ENCODE measurements at places on chromosomes 7 and 10.

DNA sequence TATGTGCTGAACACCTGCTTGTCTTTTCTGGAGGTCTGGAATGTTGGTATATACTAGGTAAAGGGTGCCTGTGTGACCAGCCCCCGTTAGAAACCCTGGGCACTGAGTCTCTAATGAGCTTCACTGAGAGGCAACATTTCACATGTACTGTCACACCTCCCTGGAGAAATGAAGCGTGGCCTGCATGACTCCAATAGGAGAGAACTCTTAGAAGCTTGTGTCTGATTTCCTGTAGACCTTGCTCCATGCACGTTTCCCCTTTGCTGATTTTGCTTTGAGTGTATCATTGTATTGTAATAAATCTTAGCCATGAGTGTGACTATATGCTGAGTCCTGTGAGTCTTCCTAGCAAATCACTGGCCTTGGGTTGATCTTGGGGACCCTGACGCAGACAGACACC is 82.8 kb downstream of the PPP1R3C start:
- DNase-seq = no peak

- no peak for DNase-seq
Observed at GRCh38 chr10:97574374-97575126, 2.0 kb downstream of the ANKRD2 start.

DNA sequence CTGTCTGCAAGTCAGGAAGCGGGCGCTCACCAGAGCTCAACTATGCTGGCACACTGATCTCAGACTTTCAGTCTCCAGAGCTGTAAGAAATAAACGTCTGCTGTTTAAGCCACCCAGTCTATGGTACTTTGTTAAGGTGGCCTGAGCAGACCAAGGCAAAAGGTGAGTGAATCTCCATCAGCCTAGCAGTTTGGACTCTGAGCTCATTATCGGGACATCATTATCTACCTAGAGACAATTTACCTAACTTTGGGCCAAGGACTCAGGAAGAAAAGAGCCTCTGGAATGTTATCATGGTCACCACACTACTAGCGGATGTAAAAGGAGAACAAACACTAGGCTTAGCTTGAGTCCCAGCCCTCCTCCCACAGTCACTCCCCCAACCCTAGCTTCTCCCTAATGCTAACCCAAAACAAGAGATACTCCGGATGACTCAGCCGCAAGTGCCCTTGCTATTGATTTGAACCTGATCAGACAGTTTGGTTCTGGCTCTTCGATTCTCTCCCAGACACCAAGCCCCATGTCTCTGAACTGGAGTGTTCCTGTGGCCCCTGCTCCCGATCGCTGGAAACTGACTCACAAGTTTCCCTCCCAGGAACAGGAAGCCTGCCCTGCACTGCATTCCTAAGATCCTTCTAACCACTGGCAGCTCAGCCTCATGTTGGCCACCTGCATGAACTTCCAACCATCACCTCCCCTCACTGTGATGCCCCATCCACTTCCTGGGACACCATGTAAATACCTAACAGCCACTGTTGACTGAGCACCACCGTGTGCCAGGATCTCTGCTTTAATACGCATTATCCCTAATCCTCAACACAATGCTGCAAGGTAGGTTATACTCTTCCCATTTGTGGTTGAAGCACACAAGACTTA is 34.5 kb downstream of the CREB3L2 start:
- no peak for DNase-seq

DNA sequence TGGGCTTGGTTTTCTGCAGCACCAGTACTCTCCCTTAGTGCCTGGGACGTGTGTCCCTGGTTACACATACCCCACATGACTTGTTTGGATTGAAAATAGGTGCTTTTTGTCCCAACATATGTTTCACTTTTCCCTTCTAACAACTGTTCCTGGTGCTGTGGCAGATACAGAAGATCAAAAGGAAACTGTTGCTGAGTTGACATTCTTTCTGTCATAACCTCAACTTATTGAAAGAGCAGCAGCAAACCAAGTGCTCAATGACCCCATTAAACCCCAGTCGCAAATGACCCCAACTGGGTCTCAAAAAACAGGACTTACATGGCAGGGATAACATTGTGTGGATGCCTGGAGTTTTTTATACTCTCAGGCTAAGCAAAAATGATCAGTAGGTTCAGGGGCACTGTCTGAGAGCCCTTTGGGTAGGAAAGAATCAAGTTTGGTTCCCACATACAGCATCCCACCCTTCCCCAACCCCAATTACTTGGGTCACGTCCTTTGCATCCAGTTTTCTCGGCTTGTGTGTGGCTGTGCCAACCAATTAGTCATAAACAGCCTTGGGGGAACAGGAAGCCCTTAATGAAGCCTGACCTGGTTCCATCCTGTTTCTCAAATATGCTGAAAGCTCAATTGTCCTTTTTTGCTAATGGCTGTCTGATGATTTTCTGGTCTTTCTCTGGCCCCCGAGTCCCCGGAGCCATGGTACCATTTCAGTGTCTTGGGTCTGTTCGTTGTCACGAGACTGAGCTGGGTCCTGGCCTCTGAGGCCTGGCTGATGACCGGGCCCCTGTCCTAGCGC is 4.9 kb downstream of the HKDC1 start:
- DNase-seq = no peak

- DNase-seq = no peak
Observed at GRCh38 chr10:132272231-132272971, 35.3 kb downstream of the STK32C start.

DNA sequence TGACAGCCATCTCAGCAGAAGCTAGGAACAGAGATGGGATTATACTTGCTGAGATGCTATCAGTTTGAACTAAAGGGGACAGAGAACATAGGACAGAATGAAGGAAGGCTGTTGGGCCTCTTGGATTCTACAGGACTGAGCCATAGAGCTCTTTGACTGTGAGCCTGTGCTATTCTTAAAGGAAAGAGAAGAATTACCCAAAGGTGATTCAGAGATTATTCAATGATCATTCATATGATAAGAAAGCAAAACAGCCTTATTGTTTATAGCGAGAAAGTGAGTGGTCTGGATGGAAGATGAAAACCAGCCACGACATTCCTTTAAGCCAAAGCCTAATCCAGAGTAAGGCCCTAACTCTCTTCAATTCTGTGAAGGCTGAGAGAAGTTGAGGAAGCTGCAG is 69.7 kb upstream of the NEUROD6 start:
- no peak for DNase-seq

DNA sequence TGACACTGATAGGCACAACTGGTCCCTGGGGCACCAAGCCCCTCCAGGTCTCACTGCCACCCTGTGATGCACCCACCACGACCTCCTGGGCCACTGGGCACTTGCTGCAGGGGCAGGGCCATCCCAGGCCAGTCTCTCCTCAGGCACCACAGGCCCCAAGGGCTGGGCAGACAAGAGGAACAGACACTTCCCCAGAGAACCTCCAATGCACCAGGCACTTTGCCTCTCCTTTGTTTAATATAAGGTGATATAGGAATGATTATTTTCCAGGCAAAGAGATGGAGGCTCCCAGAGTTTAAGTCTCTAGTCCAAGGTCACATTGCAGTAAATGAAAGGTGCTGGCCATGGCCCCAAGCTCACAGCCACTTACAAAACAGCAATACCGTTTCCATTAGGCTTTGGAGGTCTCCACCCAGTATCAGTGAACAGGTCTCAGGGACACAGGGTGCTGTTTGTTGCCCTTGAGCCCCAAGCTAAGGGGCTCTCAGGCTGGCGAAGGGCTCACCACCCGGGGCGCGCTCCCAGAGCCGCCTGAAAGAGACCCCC is 4.5 kb downstream of the DEPP1 start:
- DNase-seq = no peak

DNA sequence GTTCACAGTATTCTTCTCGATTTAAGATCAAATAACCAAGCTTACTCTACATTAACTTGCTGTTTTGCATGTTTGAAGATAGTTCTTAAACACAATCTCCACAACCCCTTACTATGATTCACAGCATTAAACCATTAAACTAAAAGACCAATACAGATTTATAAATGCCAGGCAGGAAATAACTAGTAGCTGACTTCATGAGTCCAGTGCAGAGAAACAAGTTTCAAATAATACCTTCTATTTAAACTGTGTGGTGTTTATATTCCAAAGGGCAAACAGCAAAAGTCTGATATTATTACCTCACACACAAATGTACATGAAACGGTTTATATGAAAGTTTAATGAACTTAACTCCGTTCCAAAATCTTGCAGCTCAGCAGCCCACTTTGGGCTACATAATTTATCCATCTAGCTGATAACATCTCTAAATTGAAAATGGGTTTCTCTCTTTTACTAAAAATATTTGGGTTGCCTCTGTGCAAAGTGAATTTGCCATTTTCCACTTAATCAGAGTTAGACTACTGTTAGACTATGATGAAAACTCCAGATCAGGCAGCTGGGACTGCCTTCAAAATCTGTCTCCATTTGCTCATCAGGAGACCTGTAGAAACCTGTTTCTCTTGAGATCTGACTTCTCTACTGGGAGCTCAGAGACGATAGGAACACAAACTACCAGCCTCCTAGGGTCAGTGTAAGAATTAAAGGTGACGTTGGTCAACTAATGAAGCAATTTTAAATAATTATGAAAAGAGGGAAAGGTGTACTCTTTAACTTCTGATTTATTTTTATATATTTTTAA is 287.3 kb downstream of the FZD1 start:
- DNase-seq = no peak

GRCh38 chr7:2713370-2713769 is 25.4 kb downstream of the AMZ1 start:
- DNase-seq = no peak

GRCh38 chr10:31352436-31353226 is 33.6 kb downstream of the ZEB1 start:
- DNase-seq = no peak

DNA sequence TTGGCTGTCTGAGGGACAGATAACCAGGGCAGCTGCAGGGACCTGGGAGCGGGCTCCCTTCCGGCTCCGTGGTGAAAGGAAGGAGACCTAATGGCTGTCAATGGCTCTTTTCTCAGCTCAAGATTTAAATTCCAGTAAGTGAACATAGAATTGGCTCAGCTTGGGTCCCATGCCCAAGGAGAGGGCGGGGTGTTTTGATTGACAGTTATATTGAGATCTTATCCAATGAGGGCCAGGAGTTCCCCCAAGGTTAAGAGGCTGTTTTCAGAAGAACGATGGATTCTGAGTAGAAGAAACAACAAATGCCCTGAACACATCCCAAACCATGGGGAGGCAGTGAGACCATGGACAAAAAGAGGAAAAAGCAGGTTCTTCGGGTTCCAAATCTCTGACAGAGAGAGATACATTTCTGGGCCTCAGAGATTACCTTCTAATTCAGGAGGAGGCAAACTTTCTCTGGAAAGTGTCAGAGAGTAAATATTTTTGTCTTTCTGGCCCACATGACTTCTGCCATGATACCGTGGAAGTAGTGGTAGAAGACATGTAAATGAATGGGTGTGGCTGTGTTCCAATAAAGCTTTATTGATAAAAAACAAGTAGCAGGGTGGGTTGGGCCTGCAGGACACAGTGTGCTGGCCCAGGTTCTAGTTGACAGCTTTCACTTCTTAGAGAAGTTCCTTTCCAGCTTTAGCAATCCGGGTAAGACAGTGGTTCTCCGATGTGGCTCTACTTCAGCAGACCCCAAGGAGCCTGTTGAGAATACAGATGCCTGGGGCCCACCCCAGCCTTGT is 219.6 kb downstream of the RPS24 start:
- DNase-seq = no peak

DNA sequence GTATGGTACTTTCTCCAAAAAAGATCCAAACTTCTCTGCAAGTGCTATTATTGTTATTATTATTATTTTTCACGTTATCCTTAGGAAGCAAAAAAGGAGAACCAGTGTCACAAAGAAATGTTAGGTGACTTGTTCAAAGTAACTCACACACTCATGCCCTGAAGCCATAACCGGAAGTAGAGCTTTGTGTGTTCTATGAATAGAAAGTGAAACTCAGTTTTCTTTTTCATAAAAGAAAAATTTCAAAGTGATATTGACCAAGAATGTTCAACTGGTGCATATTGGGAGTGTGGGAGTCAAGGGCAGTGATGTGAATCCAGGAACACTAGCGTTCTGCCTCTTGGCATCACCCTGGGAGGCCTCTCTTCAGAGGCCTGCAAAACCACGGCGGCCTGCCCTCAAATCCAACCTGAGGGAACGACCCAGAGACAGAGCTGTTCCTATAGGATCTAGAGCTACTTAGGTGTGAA is 106.1 kb downstream of the PRKCQ start:
- no peak for DNase-seq

DNA sequence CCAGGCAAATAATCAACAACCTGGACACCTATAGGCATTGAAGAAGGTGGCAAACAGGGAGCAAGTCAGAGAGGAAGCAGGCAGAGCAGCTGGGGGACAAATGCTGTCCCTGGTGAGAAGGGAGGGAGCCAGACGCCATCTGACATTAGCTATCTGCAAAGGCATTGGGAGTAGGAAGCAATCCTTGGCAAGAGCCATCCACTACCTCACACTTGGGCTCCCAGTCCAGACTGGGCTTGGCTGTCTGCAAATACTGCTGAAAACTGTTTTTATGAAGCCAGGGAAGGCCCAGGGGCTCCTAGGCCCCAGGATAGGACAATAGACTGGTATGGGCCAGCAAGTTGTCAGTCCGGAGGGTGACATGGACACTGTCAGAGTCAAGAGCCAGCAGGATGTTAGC is 132.5 kb downstream of the SORBS1 start:
- no peak for DNase-seq

- no peak for DNase-seq
Observed at GRCh38 chr7:24441314-24442027, 131.8 kb upstream of the PALS2 start.

GRCh38 chr10:5904227-5904626 is 14.2 kb downstream of the FBH1 start:
- DNase-seq = no peak

DNA sequence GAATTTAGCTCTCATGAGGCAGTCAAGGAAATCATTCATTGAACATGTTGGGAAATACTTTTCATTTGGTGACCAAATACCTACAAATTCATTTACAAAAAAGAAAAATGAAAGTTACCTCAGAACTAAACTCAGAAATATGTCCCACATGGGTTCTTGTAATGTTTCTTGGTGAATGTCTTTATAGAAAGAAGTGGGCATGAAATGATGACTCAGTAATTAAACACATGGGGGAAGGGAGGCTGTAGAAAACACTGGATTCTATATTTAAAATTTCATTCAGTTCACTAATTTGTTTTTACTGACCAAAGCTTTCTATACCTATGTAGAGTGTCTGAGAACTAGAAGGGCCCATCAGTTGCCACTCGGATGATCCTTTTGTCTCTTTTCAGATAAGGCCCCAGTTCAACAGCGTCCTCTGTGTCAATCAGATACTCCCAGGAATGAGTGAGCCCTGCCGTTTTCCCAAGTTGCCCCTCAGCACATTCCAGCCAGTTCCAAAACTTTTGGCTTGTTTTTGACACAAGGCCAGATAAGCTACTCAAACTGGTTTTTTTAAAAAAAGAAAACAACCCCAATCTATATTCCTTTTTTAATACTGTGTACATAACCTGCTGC is 49.3 kb upstream of the AGBL3 start:
- no peak for DNase-seq

GRCh38 chr7:54967377-54967776 is 51.4 kb upstream of the EGFR start:
- no peak for DNase-seq
